ENCODE measurements at places on chromosomes 4 and X.

GRCh38 chr4:140106289-140106844 lies 47.6 kb downstream of the MAML3 start:
- no peak for DNase-seq

DNA sequence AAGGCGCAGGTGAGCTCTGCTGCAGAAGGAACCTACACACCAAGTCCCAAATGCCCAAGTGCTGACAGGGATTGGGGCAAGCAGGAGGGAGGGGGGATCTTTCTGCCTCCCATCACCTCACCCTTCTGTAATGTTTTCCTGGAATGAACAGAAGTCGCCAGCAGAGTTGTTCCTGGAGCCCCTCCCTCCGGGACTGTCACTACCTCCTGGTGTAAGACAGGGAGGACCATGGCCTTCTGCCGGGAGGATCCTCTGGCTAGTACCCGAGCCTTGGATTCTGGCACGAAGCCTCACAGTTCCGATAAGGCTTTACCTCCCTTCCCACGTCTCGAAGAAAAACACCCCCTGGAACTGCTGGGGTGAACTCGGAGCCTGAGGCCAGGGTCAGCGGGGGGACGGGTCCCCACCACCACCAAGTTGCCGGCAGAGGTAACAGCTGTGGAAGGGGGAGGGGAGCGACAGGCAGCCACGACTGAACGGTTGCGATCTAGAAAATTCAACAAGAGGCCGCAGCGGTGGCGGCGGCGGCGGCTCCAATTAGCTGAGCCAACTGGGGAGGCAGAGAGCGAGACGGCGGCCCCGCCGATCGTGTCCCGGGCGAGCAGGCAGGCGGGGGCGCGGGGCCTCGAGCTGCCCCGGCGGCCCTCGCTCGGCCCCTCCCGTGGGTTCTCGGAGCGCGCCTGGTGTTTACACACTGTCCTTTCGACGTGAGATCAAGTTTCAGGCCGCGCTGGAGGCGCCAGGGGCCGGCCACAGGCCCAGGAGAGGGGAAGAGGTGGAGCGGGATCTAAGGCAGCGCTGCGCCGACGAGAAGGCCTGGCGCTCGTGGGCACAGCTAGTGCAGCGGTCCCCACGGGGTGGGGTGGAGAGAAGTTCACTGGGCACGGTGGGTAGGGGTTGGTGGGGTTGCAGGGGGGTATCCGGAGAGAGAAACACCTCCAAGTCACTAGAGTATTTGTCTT lies 53.7 kb upstream of the BCOR start:
- DNase-seq = no peak

DNA sequence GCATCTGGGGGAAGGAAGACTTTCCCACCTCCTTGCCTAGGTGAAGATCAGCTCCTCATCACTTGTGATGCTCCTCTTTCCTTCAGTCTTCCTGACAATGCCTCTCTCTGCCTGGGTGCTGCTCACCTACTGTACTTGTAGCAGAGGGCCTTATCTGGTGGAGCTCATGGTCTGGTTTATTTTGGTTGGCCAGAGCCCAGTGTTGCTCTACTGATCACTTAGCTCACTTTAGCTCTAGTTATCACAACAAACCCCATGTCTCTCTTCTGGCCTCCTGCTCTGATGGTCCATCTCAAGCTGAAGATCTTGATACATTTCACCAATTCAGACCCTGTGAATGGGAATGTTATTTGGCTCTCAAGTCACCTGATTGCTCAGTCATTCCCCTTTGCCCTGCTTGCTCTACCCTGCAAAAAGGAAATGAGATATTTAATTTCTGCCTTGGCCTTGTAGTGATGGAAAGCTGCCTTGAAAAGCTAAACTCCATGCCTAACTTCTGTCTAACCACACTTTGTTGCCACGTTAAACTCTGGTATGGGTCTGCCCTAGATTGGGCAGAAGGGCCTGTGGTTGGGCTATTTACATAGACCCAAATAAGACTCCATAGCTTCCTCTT lies 30.3 kb upstream of the ADH1C start:
- no peak for DNase-seq

GRCh38 chr4:10115797-10116568 lies 616 bp downstream of the WDR1 start:
- peak; percentile 77 for DNase-seq
